ENCODE measurements at places on chromosomes 1 and 21.

GRCh38 chr21:14862794-14863720 is 201.7 kb downstream of the NRIP1 start:
- DNase-seq, result peak; percentile 11

GRCh38 chr1:242011894-242012660 is 13.2 kb upstream of the MAP1LC3C start:
- DNase-seq, result no peak

DNA sequence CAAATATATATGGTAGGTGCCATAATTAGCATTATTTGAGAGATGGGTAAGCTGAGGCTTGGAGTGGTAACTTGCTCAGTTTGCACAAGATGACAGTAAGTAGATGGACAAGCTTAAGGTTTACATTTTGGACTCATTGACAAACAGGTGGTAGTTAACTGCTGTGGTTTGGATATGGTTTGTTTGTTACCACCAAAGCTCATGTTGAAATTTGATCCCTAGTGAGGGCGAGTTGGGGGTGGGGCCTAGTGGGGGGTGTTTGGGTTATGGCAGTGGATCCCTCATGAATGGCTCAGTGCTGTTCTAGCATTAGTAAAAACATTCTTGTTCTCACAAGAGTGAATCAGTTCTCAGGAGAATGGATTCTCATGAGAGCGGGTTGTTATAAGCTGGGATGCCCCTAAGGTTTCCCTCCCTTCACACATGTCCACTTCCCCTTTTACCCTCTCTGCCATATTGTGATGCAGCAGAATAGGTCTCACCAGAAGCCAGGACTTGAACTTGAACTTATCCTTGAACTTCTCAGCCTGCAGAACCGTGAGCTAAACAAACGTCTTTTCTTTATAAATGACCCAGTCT is 6.6 kb upstream of the PRRX1 start:
- DNase-seq, result no peak

- DNase-seq, result peak; percentile 43
These were observed 55.3 kb downstream of the NME7 start for GRCh38 chr1:169312084-169312954.

- no peak for DNase-seq
These were observed 122.9 kb upstream of the ERG start for GRCh38 chr21:38621132-38621531.

- DNase-seq, result no peak
These were observed 76.3 kb downstream of the OBSCN start for GRCh38 chr1:228284148-228284495.

- DNase-seq, result no peak
These were observed 485.6 kb downstream of the NPHP4 start for GRCh38 chr1:5506634-5507033.

GRCh38 chr21:44337449-44337848 is 1.7 kb downstream of the CFAP410 start:
- DNase-seq, result no peak

- DNase-seq, result peak; percentile 5
These were observed 5.2 kb downstream of the EGLN1 start for GRCh38 chr1:231416901-231417300.

DNA sequence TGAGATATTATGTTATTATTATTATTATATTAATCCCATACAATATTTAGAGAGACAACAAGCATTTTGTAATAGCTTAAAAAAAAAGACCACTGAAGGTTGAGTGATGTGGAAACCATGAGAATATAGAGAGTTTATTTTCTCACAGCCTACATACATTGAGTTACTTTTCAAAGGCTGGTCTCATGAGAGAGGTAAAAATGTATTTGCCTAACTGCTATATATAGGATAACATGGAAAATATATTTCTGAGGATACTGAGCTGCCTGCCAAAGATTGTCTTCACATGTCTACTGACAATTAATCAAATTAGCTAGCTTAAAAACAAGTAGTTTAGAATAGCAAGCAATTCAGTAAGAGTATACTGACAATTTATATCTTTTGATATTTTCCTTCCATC is 192.2 kb upstream of the NRIP1 start:
- DNase-seq, result no peak

GRCh38 chr21:33042812-33043211 is 17.1 kb downstream of the OLIG2 start:
- DNase-seq, result no peak

- DNase-seq, result no peak
These were observed 112.5 kb upstream of the F3 start for GRCh38 chr1:94654031-94654430.

DNA sequence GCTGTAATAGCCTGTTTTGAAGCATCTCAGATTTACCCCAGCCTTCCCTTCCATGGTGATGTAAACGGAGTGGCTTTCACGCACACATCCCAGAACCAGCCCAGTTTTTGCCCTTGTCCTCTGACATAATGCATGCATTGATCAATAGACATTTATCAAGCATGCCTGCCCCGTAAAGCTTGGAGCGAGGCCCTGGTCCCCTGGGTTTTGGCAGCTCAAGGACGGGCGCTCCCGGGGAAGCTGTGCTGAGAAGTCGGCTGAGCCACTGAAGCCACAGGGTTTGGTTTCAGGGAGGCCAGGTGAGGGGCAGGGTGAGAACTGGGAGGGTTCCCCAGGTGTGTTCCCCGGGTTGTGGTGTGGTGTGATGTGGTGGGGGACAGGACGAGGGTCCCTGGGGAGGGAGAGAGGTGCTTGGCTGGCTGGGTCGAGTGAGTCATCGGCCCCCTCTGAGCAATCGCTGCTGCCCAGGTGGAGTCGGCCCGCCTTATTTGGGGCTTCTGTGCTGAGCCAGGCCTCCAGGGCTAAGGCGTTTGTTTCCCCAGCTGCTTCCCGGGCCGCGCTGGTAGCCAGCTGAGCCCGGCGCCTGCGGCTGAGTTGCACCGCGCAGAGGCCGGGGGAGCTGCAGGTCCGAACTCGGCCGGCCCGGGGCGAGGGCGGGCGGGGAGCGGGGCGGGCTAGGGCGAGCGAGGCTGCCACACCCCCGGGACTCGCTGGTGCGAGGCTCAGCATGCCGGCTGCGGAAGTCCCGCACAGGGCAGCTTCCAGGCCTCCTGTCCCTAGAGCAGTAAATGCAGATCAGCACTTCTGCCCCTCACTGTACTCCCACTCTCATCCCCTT is 23.6 kb downstream of the ATP2B4 start:
- DNase-seq, result peak; percentile 50

GRCh38 chr1:36910886-36911540 is 123.3 kb downstream of the GRIK3 start:
- no peak for DNase-seq

DNA sequence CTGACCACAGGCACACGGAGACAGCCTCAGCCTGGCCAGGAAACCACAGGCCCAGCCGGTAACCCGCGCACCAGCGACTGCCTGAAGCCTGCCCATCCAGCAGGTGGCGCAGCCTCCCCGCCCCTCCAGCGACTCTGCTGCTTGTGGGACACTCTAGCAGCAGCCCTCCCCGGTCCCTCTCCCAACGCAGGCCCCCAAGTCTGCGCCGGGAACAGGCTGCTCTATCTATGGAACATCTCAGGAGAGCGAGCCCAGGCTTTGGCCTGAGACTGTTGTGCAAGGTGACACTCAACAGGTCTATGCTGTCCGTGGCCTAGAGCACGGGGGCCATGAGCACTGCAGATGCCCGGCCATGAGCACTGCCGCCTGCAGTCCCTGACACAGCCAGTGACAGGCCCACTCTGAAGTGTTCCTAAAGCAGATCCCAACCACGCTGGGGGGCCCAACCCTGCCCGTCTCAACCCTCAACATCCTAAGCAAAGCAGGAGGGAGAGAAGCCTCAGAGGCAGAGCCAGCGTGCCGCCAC is 28.4 kb downstream of the WDR4 start:
- no peak for DNase-seq

DNA sequence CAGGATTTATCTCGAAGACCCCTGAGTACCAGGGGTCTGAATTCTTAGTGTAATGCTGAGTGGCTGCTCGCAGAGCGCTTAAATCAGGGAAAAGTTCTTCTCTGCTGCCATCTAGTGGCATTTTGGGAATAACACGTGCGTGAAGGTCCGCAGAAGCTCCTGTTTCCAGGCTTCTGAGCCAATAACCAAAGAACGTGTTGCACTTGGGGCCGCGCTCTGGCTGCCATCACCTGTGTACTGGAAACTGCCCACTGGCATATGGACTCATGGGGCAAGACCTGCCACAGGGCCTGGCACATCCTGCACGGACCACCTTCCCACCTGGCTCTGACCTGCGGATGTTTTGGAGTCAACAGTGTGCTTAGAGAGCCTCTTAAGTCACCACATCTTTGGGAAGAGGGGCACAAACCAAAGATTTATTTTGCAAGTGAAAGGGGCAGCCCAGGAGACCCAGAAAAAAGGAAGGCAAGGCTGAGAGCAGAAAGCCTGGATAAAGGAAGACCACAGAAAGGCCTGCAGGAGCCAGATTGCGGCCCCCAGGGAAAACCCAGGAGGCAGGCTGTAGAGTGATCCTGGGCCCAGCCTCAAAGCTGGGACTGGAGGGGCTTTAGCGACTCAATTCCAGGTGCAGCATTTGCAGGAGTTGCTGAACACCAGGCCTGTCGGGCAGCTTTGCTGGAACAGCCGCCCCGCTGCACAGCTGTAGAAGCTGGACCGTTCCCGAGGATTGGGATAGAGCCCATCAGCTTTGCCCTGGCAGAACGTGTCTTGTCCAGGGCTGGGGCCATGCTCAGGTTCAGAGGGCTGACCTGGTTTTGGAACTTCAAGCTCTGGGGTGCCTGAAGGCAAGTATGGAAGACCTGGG is 13.0 kb downstream of the CHIT1 start:
- DNase-seq, result peak; percentile 42

- no peak for DNase-seq
These were observed 4.9 kb downstream of the HAO2 start for GRCh38 chr1:119373465-119373864.

DNA sequence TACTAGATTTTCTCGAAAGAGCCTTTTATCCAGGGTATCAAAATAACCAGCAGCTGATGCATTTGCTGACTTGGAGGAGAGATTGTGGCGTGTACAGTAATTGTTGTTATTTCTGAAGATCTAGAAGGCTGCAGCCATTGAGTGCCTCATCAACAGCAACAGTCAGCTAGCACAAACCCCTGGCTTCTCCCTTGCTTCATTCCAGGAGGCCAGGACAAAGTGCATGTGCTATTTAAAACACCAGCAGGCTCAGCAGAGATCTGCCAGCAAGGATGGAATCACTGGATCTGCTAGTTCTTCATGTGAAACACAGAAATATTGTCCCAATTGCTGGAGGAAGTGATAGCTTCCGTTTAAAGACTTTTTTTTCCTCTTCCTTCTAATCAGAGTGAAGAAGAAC is 2.8 kb upstream of the NGF start:
- no peak for DNase-seq

DNA sequence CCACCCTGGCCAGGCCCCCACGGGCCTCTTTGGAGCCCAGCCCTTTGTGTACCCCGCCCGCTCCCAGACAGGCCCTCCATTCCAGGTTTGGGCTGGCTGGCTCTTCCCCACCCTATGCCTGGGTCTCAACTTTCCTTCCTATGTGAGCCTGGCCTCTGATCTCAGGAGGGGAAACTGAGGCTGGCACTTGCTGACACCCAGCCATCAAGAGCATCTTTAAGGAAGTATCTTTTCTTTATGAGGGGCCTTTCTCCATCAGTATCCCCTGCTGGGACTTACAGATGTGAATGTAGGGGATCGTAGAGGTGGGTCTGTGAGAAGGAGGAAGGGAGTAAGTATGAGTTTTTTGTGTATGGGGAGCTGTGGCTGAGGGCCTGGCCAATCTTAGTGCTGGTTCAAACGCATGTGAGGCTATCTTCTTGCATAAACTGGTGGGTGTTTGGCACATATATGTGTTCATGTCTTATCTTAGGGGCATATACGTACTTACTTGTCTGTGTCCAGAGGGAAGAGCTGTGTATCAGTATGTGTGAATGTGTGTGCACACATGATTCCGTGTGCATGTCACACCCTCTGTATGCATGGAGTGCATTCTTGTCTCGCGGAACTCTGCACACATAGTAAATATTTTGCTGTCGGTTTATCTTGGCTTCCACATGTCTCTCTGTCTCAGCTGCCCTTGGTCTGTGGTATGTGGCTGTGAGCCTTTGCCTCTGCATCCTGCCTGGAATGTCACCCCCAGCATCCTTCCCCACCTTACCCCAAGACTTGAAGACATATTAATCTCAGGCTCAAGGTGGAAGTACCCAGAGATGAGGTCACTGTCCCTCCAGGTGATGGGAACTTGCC is 5.4 kb downstream of the NECTIN4 start:
- no peak for DNase-seq

DNA sequence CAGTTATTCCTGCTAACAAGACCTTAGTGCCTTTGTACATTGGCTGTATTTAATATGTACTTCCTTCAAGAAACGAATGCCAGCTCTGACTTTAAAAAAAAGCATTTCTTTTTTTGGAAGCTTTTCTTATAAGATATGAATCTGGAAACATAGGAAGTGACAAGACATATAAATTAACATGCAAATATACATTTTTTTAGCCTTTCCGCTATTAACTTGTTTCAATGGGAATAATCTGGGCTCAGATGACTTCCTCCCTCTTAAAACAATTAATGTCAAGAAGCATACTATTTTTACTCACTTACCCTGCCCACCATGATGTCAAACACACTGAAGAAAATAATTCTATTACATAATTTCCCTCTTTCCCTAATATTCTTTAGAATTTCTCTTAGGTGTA is 1.4 kb downstream of the DENND1B start:
- no peak for DNase-seq

GRCh38 chr1:88504601-88505000 is 179.5 kb upstream of the PKN2 start:
- DNase-seq, result no peak

DNA sequence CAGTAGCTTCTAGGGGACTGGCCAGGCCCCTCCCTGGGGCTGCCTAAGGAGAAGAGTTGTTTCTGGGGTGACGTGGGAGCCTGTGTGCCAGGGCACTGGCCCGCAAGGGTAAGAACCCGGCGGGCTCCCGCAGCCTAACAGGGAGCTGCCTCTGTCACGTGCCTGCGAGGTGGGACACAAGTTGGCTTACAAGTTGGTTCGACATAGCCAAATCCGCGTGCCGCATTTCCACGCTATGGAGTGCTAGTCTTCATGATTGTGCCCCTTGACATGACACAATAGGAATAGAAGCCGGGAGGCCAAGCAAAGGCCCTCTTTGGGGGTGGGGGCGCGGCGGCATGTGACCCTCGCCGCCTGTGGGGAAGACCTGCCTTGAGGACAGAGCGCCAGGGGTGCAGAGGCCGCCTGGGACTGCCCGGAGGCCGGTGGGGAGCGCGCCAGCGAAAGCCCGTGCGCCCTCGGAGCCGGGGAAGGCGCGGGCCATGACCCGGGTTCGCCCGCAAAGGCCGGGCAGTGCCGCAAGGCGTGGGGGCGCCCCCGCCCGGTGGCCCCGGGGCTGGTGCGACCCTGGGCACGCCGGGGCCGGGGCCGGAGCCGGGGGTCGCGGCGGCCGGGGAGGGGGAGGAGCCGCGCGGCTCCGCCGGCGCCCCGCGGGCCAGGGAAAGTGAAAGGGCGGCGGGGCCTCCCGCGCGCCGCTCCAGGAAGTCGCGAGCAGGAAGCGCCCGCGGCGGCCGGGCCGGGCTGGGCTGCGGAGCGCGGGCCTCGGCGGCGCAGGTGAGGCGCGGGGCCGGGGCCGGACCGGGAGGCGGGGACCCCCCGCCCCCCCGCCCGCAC is at the start of gene SLC37A1:
Gene SLC37A1 (plus strand): TSS at position 702 of the 834 bp plus-strand sequence. CDS start 4,603 bp downstream, outside the sequence.
- DNase-seq, result peak; percentile 58

DNA sequence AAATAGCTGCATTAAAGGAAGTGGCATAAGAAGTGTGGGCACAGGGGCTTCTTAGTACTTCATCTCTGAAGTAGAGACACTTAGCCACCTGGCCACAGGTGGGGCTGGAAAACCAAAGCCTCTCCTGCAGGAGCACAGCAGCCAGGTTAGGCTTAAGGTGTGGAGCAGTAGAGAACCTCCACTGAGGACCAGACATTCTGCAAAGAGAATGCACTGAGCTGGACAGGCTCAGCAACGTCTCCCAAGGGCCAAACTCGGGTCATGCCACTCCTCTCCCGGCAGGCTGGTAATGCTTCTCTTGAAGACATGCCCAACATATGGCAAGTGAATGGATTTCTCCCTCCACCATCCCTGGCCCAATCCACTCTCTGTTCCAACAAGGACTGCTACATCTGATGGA is 33.0 kb upstream of the LRRC38 start:
- no peak for DNase-seq
